Memory B cell (primary cell): ENCODE measurements at places on chromosomes 4 and X.

- DNase-seq: no peak
Observed at GRCh38 chr4:169565606-169566005, 46.8 kb downstream of the NEK1 start.

DNA sequence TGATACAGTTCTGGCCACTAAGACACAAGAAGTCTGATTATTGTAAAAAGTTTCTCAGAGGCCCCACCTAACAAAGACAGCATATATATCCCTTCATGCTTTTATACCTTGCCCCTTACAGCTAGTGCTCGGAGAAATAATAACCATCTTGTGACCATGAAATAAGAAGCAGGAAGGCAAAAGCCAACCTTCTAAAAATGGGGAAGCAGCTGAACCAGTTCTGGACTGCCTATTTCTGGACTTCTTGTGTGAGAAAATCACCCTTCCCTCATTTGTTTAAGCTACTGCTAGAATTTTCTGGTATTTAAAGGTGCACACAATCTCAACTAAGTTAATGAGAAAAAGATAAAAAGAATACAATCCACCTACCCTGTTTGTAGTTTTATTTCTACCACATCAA is 87.5 kb downstream of the CNOT6L start:
- no peak for DNase-seq

DNA sequence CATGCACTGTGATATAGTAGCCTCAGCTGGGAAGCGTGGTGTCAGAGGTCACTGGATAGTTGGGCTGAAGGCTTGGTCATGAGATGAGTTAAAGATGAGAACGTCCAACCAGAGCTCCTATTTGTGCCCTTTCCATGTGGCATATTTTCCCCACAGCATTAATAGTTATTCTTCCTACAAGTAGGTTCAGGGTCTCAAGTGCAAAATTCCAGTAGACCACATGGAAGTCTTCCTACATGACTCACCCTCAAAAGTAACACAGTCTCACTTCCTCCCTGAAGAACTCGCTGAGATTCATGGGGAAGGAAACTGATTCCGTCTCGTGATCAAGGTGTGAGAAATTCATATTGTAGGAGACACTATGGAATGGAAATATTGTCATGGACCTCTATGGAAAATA is 1212.5 kb upstream of the PRKX start:
- DNase-seq: no peak

GRCh38 chrX:150476164-150476699 is 92.2 kb upstream of the MTM1 start:
- no peak for DNase-seq

DNA sequence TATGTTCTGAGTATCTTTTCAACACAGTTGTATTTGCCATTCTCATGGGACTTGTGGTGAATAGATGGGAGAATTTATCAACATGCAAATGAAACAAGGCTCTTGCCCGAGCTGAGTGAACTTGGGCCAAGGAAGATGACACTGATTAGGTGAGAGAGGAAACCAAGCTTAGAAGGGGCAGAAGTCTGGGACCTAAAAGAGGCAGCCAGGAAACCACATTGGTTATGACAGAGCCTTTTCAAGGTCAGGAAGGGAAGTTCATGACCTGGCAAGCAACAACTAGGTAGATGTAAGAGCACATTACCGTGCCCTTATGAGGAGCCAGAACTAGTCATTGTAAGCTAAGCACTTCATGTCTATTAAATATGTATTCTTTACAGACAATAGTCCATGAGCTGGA is 590.3 kb downstream of the PACRGL start:
- DNase-seq: no peak

DNA sequence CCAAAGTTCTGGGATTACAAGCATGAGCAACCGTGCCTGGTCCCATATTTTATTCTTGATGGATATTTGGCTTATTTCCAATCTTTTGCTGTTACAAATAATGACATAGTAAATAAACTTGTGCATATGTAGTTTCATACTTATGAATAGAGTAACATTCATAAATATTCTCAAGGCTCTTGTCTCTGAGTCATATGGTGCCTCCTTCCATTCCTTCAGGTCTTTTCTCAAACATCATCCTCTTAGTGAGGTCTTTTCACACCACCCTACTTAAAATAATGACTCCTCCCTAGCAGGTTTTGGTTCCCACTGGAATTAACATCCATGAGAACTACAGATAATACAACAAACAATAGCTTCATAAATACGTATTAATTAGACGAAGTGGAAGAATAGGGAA is 416.6 kb downstream of the IQCM start:
- DNase-seq: no peak
